ENCODE measurements at places on chromosomes 12 and 14.

DNA sequence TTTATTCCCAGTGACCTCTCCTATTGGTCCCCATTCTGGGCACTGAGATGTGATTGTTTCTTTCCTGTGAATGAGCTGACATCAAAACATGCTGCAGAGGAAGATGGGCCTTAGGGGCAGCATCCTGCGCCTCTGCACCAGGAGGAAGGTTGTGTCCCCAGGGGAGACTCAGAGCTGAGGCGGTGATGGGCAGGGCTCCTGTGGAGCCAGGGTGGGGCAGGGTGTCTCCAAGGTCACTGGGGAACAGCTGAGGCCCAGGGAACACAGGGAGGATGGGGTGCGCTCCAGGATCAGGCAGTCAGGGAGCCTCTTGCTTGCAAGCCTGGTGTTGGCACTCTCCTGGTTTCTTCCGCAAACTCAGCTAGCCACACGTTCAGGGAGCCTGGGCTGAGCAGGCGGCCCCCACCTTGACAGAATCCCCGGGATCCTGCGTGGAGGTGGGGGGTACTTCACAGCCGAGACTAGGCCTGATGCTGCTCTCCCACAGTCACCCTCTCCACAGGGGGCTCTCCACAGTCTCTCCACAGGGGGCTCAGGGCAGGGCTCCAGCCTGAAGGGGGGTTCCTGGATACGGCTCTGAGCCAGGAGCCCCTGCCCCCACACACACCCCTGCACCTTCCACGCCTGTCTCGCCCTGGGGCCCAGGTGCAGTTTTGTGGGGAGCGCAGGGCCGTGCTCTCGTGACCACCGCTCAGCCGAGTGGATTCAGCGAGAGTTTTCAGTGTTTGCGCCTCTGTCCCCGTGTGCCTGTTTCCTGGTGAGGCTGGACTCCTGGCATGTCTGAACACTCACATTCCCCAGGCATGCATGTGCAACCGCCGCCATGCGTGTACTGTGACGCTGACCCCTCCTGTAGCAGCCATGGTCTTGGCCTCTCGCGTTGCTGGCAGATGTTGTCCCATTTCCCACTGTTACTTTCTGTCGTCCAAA is 264.7 kb downstream of the SEC23A start:
- DNase-seq: no peak

DNA sequence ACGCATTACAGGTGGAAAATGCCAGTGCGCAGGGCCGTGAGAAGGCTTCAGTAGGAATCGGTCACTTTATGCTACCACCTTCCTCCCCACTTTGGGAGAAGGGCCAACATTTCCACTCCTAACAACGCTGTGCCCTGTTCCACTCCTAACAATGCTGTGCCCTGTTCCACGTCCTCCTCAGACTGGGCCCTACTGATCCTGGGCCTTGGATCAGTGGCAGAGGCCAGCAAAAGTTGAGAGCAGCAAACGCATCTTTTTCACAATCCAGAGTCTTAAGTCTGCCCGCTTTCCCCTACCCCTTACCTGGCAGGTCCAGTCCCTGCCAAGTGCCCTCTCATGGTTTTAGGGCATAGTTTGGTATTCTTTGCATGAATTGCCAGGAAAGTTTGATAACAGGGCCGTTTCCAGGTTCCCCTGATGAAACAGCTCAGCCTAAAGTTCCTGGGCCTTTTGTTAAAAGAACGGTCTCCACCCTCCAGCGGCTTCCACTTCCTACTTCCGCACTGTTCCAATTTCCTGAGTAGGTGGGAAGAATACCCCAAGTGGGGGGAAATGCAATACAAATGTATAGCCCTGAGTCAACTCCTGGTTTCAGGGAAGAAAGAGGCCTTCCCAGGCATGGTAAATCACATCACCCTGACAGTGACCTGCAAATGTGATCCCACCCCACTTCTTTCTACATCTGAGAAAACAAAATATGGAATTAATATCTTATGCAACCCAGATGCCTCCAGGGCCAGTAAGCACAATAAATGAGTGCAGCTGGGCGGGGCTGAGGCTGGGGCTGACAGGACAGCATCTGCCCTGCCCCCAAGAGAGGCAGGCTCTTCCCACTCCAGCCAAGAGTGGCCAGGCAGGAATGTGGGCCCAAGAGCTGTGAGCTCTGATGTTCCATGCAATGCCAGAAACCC is 15.0 kb downstream of the KCTD10 start:
- DNase-seq: no peak

DNA sequence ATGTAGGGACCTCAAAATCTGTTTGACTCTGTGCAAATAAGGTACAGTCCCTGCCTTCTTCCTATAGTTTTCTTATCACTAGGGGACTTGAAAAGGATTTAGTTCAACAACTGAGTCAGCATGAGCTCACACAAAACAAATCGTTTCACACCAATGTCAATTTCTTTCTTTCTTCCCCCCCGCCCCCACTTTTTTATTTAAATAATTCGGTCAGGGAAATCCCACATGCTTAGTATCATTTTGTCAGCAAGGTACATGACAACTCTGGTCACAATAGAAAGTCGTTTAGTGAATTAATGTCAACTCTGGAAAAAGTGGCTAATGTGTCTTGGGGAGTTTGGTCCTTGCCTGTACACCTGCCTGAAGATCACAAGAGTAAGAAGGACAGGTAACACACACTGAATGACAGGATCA is 232.2 kb upstream of the PLEKHG7 start:
- DNase-seq: no peak

DNA sequence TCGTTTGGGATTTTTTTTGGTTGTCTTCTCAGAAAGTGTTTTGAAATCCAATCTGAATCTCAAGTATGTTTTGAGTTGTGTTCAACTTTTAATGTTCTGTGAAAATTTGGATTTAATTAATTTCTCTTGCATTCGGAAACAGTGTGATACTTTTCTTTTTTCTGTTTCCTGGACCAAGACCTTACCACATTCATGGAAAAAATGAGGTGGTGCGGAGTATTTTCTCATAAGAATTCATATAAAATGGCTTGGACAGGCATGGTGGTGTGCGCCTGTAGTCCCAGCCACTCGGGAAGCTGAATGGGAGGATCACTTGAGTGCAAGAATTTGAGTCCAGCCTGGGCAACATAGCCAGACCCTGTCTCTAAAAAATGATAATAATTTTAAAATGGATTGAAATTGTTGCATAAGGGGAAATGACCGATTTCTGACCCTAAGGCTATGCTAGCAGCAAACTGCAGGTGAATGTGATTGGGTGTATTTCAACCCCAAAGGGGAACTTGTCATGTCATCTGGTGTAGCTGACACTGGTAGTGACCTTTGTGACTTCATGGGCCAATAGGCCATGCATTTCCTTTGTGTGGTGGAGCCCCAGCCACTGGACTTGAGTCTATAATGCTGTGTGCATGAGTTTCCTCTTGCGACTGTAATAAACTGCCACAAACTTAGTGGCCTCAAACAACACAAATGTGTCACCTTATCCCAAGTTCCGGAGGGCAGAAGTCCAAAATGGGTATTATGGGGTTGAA is 123.5 kb upstream of the RFLNA start:
- no peak for DNase-seq

DNA sequence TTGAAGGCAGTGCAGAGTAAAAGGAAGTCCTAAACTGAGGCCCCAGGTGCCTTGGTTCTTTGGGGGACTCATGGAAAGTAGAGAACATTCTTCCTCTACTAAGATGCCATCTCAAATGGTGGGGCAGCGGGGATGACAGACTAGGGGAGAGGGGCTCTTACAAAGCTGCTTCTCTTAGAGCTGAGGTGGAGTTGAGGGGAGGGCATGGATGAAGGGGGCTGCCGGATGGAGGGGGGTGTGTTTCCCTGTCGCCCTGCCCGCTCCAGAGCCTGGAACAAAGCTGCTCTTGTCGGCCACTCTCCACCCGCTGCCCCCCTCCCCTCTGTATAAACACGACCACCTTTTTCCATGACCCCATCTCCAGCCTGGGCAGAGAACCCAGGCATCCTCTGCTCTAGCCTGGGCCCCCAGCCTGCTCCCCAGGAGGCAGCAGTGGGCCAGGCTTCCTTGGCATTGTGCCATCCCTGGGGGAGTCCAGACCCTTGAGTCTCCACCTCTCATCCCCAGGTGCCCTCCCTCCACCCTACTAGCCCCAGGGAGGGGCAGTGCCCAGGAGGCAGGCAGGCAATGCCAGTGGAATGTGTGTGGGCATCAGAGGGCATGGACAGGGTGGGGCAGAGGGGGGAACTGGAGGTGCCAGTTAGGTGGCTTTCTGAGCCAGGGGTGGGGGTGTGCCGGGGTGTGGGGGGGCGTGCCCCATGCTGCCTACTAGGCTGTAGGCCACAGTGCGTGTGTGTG is 1.7 kb downstream of the RARG start:
- DNase-seq: no peak

DNA sequence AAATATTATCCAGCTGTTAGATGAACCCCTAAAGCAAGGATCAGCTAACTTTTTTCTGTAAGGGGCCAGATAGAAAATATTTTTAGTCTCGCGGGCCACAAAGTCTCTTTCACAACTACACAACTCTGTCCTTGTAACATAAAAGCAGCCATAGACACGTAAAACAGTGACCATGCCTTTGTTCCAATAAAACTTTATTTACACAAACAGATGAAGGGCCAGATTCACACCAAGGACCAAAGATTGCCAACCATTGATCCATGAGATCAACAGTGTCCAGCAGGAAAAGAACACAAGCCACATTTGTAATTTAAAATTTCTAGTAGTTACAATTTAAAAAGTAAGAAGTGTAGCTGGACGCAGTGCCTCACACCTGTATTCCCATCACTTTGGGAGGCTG is 109.7 kb downstream of the PHETA1 start:
- no peak for DNase-seq

GRCh38 chr14:29603696-29604095 is 324.0 kb downstream of the PRKD1 start:
- DNase-seq: no peak

- no peak for DNase-seq
Observed at GRCh38 chr12:126451809-126452208, 1386.6 kb downstream of the AACS start.

- no peak for DNase-seq
Observed at GRCh38 chr14:66254038-66254437, 232.1 kb upstream of the CCDC196 start.

DNA sequence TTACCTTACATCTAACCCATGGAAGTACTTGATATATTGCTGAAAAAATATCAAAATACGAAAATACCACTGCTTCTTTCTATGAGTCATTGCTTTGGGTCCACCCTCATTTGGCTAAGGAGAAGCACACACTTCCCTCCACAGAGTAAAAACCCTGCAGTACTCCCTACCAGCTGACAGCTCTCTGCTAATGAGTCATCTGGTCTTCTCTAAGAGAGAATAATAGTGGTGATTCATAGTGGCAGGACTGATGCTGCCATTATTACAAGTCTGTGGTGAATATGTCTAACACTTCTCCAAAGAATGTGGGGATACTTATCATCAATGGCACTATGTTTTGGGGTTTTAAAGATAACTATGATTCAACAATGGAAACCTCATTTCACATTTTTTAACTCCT is 90.7 kb downstream of the PPFIA2 start:
- peak; percentile 16 for DNase-seq

DNA sequence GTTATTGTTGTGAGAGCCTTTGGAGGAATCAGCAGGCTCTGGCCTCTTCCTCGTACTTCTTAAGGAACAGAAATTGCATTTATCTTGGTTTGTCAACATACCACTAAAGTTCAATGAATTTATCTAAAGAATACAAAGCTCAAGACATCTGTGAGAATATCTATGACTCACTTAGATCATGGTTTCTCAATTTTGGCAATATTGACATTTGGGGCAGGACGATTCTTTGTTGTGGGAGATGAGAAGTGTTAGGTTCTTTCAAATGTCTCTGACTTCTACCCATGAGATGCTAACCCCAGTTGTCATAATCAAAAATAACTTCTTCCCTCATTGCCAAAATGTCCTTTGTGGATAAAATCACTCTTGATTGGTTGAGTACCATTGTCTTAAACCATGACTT is 1190.3 kb downstream of the GALC start:
- no peak for DNase-seq

DNA sequence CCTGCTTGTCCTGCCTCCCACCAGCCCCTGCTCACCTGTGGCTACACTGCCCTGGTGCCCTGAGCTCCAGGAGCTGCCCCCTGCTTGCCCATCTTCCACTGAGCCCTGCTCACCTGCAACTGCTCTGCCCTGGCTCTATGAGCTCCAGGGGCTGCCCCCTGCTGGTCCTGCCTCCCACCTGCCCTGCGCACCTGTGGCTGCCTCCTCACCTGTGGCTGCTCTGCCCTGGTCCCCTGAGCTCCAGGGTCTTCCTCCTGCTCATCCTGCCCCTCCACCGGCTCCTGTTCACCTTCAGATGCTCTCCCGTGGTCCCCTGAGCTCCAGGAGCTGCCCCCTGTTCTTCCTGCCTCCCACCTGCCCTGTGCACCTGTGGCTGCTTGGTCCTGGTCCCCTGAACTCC is 247.6 kb downstream of the TMEM121 start:
- DNase-seq: no peak

GRCh38 chr12:8899830-8900229 is 14.5 kb upstream of the PHC1 start:
- no peak for DNase-seq

DNA sequence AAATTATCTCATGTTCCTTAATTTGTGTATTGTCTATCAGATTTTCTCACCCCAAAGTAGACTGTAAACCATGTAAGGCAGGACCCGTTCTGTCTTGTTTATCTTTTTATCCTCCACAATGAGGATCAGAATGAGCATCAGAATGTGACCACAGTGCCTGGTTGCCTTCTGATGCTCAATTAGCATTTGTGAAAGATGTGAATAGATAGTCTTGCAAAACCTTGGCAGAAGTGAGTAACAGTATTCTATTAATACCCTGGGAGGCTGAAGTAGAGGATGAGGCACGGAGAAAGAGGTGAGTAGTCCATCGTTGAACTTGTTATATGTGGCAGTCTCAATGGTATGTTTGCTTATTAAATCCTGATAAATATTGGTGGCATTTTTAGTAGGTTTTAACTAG is 781.4 kb downstream of the NRXN3 start:
- no peak for DNase-seq

DNA sequence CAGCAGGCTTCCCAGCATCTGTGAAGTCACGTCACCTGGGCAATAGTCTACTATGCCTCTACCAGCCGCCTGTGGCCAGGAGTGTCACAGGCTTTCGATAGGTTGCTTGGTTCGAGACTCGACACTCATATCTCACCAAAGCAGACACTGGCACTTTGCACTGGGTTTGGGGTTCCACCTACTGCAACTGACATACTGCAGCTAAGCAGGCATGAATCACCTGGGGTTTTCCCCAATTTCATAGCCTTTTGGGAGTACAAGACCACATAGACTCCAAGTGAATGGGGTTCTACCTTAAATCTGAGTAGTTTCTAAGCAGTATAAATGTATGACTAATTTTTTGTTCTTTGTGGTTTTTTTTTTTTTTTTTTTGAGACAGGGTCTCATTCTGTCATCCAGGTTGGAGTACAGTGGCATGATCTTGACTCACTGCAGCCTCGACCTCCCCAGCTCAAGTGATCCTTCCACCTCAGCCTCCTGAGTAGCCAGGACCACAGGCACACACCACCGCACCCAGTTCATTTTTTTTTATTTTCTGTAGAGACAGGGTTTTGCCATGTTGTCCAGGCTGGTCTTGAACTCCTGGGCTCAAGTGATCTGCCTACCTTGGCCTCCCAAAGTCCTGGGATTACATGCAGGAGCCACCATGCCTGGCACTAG is 32.1 kb downstream of the DMAC2L start:
- DNase-seq: no peak

DNA sequence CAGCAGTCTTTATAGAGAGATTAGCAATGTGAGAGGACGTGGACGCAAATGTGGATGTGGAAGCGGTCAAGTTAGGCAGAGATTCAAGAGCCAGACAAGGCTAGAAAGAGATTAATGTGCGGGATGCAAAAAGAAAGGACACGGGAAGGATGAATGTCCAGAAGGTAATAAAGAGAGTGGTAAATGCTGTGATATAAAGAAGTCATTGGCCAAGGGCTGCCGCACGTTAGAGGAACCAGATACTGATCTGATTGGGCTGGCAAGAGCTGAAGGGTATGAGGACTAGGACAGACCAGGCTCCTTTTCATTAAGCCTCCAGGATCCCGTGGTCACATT is 59.5 kb downstream of the DHRS2 start:
- no peak for DNase-seq

Data from NCI-H2171 treated with DMSO at 0.1 percent for 48 hours (cell line).